Fibroblast of skin of left quadriceps (primary cell): ENCODE measurements at places on chromosomes 2 and 18.

DNA sequence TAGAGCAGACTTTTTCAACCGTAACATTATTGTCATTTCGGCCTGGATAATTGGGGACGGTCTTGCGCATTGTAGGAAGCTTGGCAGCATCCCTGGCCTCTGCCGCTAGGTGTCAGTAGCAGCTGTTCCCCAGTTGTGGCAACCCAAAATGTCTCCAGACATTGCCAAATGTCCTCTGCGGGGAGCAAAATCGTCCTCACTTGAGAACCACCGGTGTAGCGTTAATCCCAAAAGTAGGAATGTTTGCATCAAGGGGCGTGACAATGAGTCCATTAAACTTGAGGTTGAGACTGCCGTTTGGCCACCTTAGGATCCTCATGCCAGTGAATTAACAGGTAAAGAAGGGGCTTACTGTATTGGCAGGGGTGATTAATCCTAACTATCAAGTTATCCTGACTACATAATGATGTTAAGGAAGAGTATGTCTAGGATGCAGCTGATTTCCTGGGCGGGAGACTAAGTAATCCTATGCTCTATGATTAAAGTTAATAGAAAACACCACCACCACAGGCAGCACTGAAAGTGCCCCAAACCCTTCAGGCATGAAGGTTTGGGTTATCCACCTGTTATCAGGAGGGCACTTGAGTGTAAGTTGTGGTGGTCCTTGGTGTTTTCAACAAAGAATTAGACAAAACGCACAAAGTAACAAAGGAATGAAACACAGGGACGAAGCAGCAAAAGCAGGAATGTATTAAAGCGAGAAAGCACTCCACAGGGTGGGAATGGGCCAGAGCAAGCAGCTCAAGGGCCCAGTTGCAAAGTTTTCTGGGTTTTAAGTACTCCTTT lies 4.9 kb upstream of the ZC3H8 start:
- peak; percentile 51 for DNase-seq

- peak; percentile 83 for DNase-seq
Observed at GRCh38 chr2:10658041-10658913, 31.5 kb downstream of the NOL10 start.

GRCh38 chr2:170241756-170242155 lies 63.8 kb downstream of the MYO3B start:
- no peak for DNase-seq

DNA sequence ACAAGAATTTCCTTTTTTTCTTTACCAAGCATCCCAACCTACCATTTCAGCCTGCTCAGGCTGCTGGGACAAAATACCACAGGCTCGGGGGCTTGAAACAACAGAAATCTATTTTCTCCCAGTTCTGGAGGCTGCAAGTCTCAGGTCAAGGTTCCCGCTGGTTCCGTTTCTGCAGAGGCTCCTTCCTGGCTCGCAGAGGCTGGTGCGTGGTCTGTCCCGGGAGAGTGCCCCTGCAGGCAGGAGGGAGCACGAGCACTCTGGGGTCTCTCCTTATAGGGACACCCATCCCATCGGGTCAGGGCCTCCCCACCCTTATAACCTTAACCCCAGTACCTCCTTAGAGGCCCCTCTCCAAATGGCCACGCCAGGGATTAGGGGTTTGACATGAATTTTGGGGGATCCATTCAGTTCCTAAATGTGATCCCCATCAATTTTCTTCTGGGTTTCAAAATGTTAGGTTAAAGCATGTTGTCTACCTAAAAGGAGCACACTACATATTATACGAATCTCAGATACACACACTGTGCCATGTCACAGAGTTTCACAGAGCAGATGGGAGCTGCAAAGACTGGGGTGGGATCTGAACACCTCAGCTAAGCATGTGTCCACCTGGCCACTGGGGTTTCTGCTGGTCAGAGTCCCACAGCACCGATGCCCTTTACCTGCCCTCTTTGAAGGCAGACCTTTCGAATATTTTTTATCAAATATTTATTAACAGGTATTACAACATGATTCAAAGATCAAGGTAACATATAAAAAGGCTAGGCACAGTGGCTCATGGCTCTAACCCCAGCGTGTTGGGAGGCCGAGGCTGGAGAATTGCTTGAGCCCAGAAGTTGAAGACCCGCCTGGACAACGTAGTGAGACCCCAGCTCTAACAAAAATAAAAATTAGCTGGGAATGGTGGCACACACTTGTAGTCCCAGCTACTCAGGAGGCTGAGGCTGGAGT lies 17.6 kb upstream of the ADI1 start:
- DNase-seq, result no peak

DNA sequence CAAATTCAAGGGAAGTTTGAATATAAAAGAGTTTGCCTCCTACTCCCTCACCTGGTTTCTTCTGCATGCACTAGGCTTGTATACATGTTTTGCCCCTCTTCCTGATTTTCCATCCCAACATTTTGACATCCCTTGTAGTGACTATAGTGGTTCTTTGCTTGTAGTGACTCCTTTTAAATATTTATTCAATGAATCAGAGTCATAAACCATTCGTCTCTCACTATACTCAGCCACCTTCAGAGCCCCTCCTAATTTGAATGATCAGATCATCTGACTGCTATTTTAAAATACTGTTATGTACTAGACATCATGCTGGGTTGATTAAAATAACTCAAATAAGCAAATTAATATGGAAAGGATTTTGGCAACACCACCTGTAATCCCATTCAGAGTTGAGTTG lies 492.1 kb upstream of the PIK3C3 start:
- no peak for DNase-seq

- DNase-seq, result no peak
Observed at GRCh38 chr2:237482485-237482884, 4.6 kb upstream of the MLPH start.

DNA sequence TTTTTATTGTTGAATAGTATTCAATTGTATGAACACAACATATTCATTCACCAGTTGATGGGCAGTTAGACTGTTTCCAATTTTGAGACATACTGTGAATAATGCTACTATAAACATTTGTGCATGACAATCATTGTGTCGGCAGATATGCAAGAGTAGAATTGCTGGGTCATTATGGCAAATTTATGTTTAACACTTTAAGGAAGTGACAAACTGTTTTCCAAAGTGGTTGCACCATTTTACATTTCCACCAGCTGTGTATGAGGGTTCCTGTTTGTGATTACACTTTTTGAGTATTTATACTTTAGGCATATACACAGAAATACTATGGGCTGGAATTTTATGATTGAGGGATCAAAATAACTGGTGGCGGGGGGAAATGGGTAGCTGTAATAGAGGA lies 61.2 kb downstream of the MAP4K3 start:
- no peak for DNase-seq

- DNase-seq, result no peak
Observed at GRCh38 chr18:22063102-22063501, 106.3 kb upstream of the GATA6 start.

GRCh38 chr2:66580166-66581049 lies 145.5 kb downstream of the MEIS1 start:
- DNase-seq, result no peak

DNA sequence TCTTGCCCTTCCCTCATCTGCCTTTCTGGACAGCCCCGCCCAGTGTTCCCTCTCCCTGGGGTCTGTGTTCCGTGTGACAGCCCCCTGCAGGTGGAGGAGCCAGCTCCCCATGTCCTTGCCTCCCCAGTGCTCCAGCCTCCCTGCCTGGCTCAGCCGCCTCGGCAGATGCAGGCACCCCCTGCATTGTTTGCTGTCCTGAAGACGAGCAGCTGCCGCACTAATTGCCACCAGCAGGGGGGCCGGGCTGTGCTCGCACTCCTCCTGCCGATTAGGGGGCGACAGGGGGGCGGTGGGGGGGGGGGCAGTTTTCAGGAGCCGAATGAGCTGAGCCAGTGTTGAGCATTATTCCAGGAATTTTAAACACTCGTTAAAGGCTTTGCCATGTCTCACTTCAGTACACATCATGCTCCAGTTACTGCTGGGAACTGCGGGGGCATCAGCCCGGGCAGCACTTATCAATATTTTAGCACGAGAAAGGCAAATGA lies 23.3 kb downstream of the SIX3 start:
- no peak for DNase-seq
